Neuronal stem cell (in vitro differentiated cells): ENCODE measurements at places on chromosomes 1 and 21.

DNA sequence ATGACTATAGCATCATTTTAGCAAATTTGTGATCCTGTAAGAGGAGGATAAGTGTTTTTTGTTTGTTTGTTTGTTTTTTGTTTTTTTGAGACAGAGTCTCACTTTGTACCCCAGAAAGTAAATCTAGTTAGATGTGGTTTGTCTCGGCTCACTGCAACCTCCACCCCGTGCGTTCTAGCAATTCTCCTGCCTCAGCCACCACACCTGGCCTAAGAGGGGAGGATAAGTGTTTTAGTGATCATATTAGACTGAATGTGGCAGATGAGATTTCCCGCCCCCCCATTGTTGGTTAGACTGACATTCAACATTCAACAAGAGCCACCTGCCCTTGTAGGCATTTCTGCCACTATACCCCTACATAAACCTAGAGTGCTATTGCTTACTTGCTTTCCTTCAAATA lies 98.5 kb downstream of the OSBPL9 start:
- no peaks in the 10 kb centered on the region for H3K36me3 ChIP-seq
- no peak for DNase-seq
- no peaks in the 10 kb centered on the region for H3K4me1 ChIP-seq
- no peaks in the 10 kb centered on the region for H3K27me3 ChIP-seq
- H3K4me3 ChIP-seq, result no peak overlapping the region

DNA sequence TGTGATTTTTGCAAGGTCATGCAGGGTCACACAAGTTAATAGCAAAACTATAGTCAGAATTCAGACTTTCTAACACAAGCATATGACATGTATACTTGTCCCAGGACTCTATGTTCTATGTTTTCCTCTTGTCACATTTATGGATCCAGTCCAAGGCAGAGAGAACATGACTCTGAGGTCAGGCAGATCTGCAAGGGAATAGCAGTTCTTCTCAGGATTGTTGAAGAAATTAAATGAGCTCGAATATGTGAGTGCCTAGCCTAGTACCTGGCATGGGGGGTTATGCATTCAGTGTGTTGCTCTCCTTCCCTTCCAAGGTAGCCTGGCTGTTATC lies 9.5 kb upstream of the RPTN start:
- no peak for DNase-seq
- H3K4me3 ChIP-seq, result no peak overlapping the region
- no peaks in the 10 kb centered on the region for H3K36me3 ChIP-seq

- peaks cover 8% of the 10 kb centered on the region for H3K36me3 ChIP-seq
- DNase-seq, result no peak
- H3K27ac ChIP-seq, result no peak overlapping the region
- no peak overlapping the region for H3K4me3 ChIP-seq
Measured at GRCh38 chr1:211285196-211285595, 26.0 kb downstream of the RCOR3 start.

DNA sequence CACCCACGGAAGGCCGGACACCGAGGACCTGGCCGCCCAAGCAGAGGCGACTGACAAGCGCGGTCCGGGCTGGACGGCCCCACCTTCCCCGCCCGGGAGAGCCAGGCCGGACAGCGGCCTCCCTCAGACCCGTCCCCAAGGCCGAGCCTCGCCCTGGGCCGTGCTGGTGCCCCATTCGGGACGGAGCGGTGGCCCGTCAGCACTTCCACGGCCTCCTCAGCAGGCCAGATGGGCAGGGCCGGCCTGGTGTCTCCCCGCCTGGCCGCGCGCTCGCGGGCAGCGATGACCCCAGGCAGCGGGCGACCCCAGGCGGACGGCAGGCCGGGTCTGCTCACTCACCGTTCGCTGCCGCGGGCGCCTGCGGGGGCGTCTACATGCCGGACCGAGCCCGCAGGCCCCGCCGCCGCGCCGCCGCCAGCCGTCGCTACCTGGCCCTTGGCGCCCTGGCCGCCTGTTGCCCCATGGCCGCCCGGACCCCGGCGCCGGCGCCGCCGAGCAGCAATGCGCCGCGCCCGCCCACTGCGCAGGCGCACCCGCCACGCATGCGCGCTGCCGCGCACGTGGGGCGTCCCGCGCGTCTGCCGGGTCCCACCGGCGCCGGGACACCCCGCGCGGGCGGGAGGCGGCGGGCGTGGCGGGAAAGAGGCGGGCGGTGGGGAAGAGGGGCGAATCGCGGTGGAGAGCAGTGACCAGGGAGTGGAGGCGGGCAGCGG lies at the start of gene NADK:
Gene NADK, minus strand, starts transcription at position 521 of the 713 bp plus-strand sequence. CDS start 13,064 bp downstream, outside the sequence.
- H3K4me1 ChIP-seq, result peaks cover 23% of the 10 kb centered on the region
- peak within 1 kb of the TSS; percentile 98 for H3K4me3 ChIP-seq
- peak; percentile 63 for DNase-seq

DNA sequence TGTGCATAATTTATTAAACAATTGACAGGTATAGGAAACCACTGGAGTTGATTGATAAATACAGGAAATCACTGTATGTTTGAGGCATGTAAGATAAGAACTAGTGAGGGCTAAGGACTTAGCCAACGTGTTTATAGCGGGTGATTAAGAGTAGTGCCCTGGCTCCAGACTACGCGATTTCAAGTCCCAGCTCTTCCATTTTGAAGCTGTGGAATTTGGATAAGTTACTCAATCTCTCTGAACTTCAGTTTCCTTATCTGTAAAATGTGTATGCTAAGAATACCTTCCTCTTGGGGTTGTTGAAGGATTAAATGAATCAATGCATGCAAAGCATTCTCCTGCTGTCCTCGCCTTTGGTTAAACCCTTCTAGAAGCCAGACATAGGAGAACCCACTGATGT lies 143.3 kb upstream of the GJB5 start:
- H3K27me3 ChIP-seq, result no peaks in the 10 kb centered on the region
- no peak for DNase-seq
- H3K4me3 ChIP-seq, result no peak overlapping the region
- H3K36me3 ChIP-seq, result no peaks in the 10 kb centered on the region
- H3K27ac ChIP-seq, result no peak overlapping the region

DNA sequence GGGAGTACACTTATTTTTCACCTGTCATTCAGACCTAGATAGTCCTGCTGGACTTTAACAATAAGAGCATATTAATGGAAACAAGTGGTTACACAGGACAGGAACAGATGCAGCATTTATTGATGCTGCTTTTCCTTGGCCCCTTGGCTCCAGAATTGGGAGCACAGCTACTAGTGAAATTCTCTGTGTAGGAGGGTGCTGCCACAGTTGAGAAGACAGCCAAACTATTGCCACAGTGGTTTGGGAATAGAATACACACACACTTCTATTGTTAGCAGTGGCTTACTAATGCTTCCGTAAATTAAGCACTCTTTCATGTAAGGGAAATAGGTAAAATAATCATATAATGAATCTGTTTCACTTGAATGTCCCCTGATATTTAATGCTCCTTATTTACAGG lies 105.3 kb upstream of the TENT5C start:
- no peak overlapping the region for H3K4me3 ChIP-seq
- no peaks in the 10 kb centered on the region for H3K36me3 ChIP-seq
- no peaks in the 10 kb centered on the region for H3K27me3 ChIP-seq
- H3K27ac ChIP-seq, result no peak overlapping the region
- no peak for DNase-seq

DNA sequence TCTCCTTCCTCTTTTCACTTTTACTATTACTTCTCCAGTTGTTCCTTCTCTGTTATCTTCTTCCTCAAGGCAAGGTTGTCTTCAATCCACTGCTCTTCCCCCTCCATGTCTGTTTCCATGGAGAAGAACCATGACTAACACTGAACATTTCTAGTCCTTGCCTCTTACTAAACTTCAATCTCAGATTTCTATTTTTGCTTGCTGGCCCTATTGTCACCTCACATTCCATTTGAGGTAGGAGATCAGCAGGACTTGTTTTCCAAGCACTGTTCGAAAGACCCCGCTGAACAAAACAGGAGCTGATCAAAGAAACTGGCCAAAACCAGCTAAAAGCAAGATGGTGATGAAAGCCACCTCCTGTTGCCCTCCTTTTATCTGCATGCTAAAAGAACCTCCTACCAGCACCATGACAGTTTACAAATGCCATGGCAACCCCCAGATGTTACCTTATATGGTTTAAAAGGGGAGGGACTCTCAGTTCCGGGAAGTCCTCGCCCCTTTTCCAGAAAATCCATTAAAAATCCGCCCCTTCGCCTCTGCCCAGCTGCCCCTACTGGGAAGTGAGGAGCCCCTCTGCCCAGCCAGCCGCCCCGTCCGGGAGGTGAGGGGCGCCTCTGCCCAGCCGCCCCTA lies 22.6 kb downstream of the GON4L start:
- no peaks in the 10 kb centered on the region for H3K36me3 ChIP-seq
- H3K27me3 ChIP-seq, result no peaks in the 10 kb centered on the region
- peak overlapping the region; percentile 54 for H3K4me3 ChIP-seq

GRCh38 chr1:30639881-30640452 lies 83.4 kb downstream of the MATN1 start:
- DNase-seq, result no peak
- no peaks in the 10 kb centered on the region for H3K27me3 ChIP-seq
- no peaks in the 10 kb centered on the region for H3K4me1 ChIP-seq
- no peak overlapping the region for H3K4me3 ChIP-seq
- no peaks in the 10 kb centered on the region for H3K36me3 ChIP-seq

DNA sequence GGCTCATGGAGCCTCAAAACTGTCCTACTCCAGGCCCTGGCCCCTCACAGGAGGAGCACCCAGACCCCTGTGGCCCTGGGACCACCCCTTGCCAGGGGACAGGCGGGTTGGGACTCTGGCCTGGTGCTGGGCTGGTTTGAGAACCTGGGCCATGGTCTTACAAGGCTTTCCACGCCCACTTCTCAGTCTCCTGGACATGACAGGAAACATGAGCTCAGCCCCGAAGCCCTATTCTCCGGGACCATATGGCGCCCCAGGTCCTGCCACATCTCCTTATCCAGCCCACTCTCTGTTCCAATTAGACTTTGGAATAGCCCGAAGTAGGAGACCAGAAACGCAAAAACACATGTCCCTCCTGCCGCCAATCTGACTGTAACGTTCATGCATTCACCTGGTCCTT lies 47.9 kb downstream of the KCNAB2 start:
- H3K4me1 ChIP-seq, result no peaks in the 10 kb centered on the region
- DNase-seq, result no peak
- H3K27me3 ChIP-seq, result peaks cover 43% of the 10 kb centered on the region

DNA sequence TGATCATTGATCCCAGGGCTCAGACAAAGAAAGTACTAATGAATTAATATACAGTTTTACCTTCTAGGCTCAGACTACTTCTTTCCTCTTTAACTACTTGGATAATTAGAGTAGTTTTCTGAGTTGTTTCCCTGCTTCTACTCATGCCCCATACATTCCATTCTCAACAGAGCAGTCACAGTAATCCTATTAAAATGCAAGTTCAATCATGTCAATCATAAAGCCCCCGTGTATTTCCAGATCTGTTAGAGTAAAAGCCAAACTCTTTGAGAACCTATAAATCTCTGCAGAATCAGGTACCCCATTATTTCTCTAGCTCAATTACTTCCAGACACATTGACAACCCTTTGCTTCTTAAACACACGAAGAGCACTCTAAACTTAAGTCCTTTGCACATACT lies 242.1 kb upstream of the PRMT6 start:
- no peaks in the 10 kb centered on the region for H3K27me3 ChIP-seq
- H3K4me3 ChIP-seq, result no peak overlapping the region
- no peak for DNase-seq
- no peaks in the 10 kb centered on the region for H3K4me1 ChIP-seq
- no peak overlapping the region for H3K27ac ChIP-seq

DNA sequence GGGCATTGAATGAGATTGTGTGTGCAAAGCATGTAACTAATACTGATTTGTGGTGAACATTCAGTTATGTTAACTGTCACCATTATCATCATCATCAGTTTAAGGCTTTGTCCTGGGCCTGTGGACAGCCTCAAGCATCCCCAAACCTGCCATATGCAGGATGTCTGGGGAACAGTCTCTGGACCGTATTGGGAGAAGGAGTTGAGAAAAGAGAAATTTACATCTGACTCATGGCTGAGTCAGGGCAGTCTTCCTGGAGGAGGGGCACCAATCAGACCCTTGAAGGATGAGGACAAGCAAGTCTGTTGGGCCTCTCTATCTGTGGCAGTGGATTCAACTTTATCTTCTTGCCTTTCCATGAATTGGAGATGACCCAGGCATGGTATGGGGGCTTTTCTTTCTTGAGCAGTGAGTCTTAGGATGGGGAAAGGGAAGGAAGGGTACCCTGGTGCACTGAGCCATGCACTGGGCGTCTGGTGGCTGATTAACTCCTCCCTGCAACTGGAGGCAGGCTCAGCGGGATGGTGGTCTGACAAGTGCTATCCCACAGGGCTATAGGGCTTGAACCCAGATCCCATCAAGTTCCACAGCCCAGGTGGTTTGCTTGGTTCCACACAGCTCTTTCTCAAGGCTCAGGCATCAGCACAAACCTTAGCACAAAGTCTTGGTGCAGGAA lies 2.9 kb downstream of the PADI3 start:
- H3K36me3 ChIP-seq, result no peaks in the 10 kb centered on the region
- H3K4me3 ChIP-seq, result no peak overlapping the region
- no peak overlapping the region for H3K27ac ChIP-seq
- DNase-seq, result no peak

DNA sequence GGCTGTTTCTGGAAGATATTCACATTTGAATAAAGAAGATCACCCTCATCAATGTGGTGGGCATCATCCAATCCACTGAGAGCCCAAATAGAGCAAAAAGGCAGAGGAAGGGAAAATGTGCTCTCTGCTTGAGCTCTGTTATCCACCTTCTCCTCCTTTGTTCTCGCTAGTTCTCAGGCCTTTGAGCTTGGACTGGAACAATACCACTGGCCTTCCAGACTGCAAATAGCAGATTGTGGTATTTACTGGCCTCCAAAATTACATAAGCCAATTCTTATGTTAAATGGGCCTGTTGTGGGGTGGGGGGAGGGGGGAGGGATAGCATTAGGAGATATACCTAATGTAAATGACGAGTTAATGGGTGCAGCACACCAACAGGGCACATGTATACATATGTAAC lies 219.3 kb downstream of the C1orf94 start:
- H3K27me3 ChIP-seq, result no peaks in the 10 kb centered on the region
- H3K4me1 ChIP-seq, result no peaks in the 10 kb centered on the region
- H3K4me3 ChIP-seq, result no peak overlapping the region
- H3K36me3 ChIP-seq, result no peaks in the 10 kb centered on the region
- no peak overlapping the region for H3K27ac ChIP-seq
- no peak for DNase-seq

GRCh38 chr1:156648496-156648895 lies 6.6 kb downstream of the BCAN start:
- DNase-seq, result no peak
- peaks cover 4% of the 10 kb centered on the region for H3K27me3 ChIP-seq

GRCh38 chr1:78237364-78237916 lies 191.7 kb downstream of the GIPC2 start:
- H3K4me1 ChIP-seq, result no peaks in the 10 kb centered on the region
- no peaks in the 10 kb centered on the region for H3K36me3 ChIP-seq
- DNase-seq, result no peak
- H3K27me3 ChIP-seq, result no peaks in the 10 kb centered on the region

- H3K36me3 ChIP-seq, result peaks cover 36% of the 10 kb centered on the region
- H3K4me1 ChIP-seq, result peaks cover 7% of the 10 kb centered on the region
- no peak for DNase-seq
- H3K27ac ChIP-seq, result no peak overlapping the region
- no peaks in the 10 kb centered on the region for H3K27me3 ChIP-seq
Measured at GRCh38 chr21:45529785-45530422, 12.3 kb downstream of the SLC19A1 start.
